ENCODE measurements at places on chromosomes 2 and 18. TPM values are rescaled to one million over a fixed set of nuclear protein-coding genes. Genes with fewer than 3 reads are reported as not detected.
A peak's percentile ranks its signal among the peaks of the same experiment; 100 is the strongest.

- no peak for DNase-seq
Measured at GRCh38 chr2:154375579-154375931, 322.9 kb upstream of the KCNJ3 start.

DNA sequence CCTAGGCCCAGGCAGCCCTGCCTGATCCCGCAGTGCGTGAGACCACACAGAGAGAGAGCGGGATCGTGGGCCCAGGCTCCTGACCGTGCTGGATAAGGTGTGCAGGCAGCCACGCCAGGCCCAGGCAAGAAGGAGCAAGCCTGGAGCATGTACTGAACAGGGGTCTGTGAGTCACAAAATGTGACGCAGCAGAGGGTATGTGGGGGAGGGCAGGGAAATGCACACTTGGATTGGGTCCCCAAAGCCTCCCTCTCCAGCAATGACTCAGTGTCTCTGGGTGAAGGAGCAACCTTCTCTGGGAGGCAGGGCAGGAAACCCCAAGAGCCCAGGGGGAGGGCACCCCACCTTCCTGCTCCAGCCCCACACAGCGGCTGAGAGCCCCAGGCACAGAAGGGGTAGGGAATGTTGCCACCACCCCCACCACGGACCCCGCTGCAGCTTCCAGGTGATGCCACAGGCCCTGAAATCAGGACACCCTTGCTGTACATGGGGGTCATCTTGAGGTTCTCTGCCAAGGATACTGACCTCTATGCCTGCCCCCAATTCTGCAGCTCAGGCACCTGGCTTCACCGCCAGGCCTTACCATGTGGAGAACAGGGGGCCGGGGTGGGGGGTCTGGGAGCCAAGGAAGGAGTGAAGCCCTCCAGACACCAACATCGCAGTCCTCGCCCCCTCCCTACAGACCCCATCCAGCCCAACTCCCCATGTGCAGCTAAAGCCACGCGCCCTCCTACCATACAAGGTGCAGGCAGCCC, 1.3 kb upstream of the GPC1 start:
- peak; percentile 37 for DNase-seq

GRCh38 chr2:99278793-99279291, 22.2 kb downstream of the LYG1 start:
- no peak for DNase-seq

The RAX gene
- total RNA-seq = not detected

The LOXHD1 gene
- not detected for total RNA-seq

GRCh38 chr2:29114946-29115609, at the start of gene CLIP4:
CLIP4 (plus strand) TSS chr2:29115415; CDS start chr2:29121389, 5,974 bp downstream.
- DNase-seq = no peak

The CNGA3 gene
- total RNA-seq = not detected

DNA sequence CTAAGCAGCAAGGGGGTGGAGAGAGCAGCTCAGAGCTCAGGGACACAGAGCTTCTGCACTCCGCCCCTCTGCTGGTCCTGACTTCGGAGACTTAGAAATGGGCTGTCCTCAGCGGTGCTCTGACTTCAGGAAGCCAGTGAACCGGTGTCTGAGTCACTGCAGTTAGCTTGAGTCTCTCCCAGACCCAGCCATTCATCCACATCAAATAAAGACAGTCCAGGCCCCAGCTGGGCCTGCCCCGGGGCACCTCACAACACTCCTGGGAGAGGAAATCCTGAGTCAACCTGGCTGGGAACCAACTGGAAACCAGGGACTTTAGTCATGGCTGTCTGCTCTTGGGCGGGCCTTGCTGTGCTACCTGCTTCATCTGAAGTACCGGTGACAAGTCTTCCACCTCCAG, 5.4 kb upstream of the ITGB6 start:
- no peak for DNase-seq

DNA sequence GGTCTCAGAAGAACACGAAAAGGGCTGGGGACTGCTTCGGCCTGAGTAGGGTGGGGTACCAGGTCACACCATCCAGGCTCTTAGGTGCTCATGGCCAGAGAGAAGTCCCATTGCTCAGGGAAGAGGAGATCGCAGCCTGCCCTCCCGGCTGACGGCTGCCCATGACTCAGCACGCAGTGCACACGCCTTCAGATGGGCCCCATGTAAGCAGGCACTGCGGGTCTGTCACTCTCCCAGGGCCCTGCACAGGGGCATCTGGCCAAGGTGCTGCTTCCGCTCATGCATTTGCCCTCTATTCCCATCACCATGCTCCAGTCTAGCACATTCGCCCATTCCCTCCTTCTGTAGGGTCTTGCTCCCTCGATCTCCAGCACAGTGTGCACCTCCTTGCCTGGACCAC, 34.7 kb downstream of the SFXN5 start:
- DNase-seq = peak; percentile 35

- DNase-seq = no peak
Measured at GRCh38 chr18:79624356-79625170, 55.0 kb upstream of the CTDP1 start.

DNA sequence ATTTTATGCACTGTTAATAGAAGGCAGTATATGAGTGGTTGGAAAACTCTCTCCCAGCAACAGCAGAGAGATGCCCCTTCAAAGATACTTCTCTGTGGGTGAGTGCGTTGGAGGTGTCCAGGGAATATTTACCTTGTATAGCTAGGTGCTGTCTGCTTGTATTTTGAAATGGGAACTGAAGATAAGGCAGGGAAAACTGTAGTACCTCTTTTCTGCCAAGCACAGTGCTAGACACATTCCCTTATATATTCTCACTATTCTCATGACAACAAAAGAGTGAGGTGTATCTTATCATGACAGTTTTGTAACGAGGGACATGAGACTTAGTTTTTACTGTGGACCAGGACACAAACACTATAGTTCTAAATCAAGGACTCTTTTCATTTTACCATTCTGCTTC, 2.1 kb downstream of the TTC39C start:
- no peak for DNase-seq

GRCh38 chr2:237180187-237180586, 94.5 kb downstream of the COPS8 start:
- no peak for DNase-seq

DNA sequence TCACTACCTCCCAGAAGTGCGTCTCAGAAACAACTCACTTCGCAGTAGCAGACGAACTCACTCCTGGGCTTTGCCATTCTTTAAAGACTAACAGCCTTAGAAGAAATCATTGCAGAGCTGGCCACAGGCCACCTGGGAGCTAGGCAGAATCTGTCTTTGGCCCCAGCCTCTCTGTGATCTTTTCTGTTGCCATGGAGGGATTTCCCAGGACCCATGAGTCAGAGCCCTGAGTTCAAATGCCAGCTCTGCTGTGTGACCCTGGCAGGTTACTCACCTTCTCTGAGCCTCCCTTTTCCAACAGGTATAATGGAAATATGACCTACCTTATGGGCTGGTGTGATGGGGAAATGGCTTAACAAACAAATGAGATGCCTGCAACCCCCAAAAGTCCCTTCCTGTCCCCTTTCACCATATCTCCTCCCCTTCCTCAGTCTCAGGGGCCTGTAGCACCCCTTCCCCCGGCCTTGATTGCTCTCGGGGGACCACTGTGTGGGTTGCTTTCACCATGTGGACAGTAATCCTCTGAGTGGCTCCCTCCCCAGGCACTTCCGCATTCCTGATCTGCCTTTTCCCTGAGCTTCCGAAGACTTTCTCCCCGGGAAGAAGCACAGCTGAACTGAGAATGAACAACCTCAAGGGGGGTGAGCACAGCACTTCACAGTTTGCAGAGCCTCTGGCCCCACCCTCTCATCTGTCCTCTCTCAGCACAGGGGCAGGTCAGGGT, 34.0 kb upstream of the SLC66A3 start:
- no peak for DNase-seq

The EVX2 gene
- not detected for total RNA-seq

GRCh38 chr2:231181860-231182512, 16.4 kb upstream of the ARMC9 start:
- peak; percentile 55 for DNase-seq

The PPP1CB gene
- total RNA-seq = 118 TPM

DNA sequence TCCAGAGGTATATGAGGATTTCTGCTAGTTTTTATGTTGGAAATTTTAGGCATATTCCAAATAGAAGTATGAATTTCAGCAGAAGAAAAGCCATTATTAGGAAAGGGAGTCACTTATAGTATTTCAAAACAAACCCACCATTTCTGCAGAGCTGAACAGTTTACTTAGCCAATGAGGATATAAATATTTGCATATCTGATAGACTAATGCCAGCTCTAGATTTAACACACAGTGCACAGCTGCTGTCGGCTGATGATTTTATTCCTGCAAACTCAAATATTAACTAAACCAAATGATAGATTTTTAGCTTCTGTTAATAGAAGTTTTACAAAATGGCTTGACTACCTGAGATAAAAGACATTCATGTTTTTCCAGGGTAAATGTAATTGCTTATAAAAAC, 375.8 kb upstream of the FANCL start:
- no peak for DNase-seq

DNA sequence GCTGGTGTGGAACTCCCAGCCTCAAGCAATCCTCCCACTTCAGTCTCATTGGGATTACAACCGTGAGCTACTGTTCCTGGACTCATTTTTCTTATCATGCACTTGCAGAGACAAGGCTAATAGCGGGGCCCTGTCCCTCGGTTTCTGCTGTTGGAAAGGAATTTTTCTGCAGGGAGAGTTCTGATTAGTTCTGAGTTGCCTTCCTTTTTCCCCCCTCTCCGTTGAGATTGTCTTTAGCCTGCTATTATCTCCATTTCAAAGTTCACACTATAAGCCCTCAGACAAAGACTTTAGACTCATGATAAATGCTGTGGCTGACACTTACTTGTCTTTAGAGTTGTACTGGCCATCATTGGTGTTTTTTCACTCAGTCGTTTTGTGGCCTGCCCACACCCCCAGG, 97.2 kb downstream of the NCOA1 start:
- DNase-seq = peak; percentile 30

The POMC gene
- total RNA-seq = not detected

The MAPK4 gene
- not detected for total RNA-seq

The CLIP4 gene
- 0.18 TPM for total RNA-seq

GRCh38 chr18:8471372-8471771, 137.9 kb upstream of the RAB12 start:
- no peak for DNase-seq

- no peak for DNase-seq
Measured at GRCh38 chr18:28728891-28729290, 552.0 kb upstream of the CDH2 start.

The ABCG8 gene
- not detected for total RNA-seq

The SATB2 gene
- total RNA-seq = 34.3 TPM

- peak; percentile 68 for DNase-seq
Measured at GRCh38 chr2:231297108-231297908, 98.2 kb upstream of the B3GNT7 start.

The GMCL1 gene
- total RNA-seq = 18.6 TPM

- no peak for DNase-seq
Measured at GRCh38 chr18:75034937-75035336, 174.0 kb downstream of the PTGR3 start.

DNA sequence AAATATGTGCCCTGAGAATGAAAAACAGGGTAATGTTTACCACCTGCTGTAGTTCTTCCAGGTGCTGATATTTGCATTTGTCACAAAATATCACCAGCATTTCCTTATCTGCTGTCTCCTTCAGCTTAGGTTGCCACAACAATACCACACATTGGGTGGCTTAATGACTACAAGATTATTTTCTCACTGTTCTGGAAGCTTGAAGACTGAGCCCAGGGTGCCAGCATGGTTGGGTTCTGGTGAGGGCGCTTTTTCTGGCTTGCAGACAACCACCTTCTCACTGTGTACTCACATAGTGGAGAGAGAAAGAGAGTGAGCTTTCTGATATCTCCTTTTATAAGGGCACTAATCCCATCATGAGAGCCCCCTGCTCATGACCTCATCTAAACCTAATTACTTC, 407.5 kb upstream of the RGPD4 start:
- no peak for DNase-seq

DNA sequence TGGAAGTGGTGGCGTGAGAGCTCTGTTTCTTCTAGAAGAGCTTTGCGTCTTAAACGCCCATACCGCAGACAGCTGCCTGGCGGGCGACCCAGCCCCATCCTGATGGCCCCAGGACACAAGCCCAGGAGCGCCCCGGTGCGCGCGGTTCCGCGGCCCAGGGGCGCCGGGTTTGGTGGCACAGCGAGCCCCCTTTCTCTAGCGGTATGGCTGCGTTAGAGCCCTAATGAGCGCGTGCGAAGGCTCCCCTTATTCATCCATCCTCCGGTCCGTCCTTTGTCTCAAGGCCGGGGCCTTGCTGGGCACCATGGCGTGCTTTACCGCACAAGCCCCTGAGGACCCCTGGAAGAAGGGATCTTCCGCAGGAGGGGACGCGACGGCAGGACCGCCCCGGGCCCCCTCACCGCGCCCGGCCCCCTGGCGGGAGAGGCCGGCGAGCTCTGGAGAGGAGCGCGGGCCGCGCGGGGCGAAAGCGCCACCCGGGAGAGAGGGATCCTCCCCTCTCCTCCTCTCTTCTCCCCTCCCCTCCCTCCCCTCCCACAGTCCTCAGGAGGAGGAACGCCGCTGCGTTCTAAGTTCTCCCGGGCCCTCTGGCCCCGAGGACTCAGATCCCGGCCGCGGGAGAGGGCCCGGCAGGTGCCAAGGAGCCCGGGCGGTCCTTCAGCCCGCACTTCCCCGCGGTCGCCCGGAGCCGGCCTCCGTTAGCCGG, 626 bp upstream of the SLC1A4 start:
- peak; percentile 88 for DNase-seq

- no peak for DNase-seq
Measured at GRCh38 chr2:234490271-234491091, 6.4 kb downstream of the ARL4C start.

The ASXL3 gene
- not detected for total RNA-seq

The RFTN2 gene
- total RNA-seq = not detected

- no peak for DNase-seq
Measured at GRCh38 chr2:124024561-124025170, 421 bp upstream of the CNTNAP5 start.

GRCh38 chr2:156456616-156457015, 20.4 kb downstream of the GPD2 start:
- DNase-seq = no peak

The KATNAL2 gene
- total RNA-seq = 0.91 TPM

DNA sequence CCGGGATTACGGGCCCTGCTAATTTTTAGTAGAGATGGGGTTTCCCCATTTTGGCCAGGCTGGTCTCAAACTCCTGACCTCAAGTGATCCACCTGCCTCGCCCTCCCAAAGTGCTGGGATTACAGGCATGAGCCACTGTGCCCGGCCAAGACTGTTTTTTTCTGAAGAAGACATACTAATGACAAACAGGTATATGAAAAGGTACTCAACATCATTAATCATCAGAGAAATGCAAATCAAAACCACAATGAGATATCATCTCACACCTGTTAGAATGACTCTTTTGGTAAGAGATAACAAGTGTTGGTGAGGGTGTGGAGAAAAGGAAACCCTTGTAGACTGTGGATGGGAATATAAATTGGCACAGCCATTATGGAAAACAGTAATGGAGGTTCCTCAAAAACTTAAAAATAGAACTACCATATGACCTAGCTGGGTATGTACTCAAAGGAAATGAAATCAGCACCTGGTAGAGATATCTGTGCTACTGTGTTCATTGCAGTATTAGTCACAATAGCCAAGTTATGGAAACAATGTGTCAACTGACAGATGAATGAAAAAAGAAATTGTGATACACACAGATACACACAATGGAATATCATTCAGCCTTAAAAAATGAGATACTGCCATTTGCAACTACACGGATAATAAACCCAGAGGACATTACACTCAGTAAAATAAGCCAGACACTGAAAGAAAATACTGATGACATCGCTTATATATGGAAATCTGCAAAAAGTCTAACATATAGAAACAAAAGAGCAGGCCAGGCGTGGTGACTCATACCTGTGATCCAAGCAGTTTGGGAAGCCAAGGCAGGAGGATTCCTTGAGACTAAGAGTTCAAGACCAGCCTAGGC, 20.8 kb downstream of the SOS1 start:
- DNase-seq = no peak

- no peak for DNase-seq
Measured at GRCh38 chr2:112332123-112332696, 56.8 kb downstream of the ZC3H6 start.

- DNase-seq = peak; percentile 39
Measured at GRCh38 chr2:46555011-46555410, 75.6 kb downstream of the TMEM247 start.
